ENCODE measurements at places on chromosomes 11 and 22.

GRCh38 chr22:25403284-25403810 is 161.1 kb upstream of the GRK3 start:
- no peak for DNase-seq

DNA sequence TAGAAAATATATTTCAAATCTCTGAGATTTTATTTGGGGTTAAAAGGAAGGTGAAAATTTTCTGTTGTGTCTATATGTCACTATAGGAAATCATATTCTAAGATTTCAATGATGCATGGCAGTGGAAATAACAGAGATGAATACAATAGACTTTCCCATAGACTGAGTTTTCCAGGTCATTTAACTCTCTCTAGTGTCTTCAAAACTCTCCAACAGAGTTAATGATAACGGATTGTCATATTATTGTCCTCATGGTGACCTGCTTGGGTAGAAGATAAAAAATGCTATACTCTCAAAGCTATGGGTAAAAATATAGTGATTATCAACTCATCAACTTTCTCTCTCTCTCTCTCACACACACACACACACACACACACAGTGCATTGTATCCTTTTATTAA is 312.9 kb downstream of the CNTN5 start:
- DNase-seq, result no peak

GRCh38 chr11:96317571-96317970 is 25.4 kb downstream of the MAML2 start:
- no peak for DNase-seq

DNA sequence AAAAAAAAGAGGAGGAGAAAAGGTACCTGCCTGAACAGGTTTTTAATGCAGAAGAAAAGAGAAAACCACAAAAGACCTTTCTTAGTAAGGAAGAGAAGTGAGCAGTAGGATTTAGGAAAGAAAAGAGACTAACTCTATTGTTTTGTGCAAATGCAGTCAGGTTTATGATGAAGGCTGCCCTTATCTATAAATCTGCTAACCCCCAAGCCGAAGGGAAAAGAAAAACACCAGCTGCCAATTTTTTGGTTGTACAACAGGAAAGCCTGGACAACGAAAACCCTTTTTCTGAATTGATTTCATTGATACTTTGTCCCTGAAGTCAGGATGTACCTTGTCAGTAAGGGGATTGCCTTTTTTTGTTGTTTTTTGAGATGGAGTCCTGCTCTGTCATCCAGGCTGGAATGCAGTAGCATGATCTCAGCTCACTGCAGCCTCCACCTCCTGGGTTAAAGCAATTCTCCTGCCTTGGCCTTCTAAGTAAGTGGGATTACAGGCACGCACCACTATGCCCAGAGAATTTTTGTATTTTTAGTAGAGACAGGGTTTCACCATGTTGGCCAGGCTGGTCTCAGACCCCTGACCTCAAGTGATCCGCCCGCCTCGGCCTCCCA is 21.2 kb downstream of the POLD4 start:
- no peak for DNase-seq

- DNase-seq, result peak; percentile 47
Observed at GRCh38 chr22:42933485-42934091, 76.5 kb upstream of the ARFGAP3 start.

GRCh38 chr11:59510941-59511589 is at the start of gene OR4D9:
OR4D9 (plus strand) TSS chr11:59511539; CDS start chr11:59514913, 3,374 bp downstream.
- no peak for DNase-seq

- DNase-seq, result no peak
Observed at GRCh38 chr11:132734217-132734616, 798.1 kb downstream of the OPCML start.

DNA sequence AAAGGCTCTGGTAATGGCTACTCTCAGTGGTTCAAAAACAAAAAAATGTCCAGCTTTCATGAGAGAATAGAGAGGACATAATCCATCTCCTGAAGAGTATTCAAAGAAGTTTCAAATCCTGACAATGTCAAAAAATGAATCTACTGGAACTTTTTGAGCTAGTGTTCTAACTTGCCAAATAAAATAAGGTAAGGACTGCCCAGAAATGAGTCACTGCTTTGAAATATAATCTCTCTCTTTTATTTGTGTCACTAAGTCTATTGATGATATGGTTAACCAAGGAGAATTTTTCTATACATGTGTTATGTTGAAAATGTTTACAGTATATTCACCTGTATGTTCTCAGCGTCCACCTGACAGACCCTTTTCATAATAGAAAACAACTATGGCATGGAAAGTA is 3.4 kb downstream of the GUCY1A2 start:
- DNase-seq, result no peak

DNA sequence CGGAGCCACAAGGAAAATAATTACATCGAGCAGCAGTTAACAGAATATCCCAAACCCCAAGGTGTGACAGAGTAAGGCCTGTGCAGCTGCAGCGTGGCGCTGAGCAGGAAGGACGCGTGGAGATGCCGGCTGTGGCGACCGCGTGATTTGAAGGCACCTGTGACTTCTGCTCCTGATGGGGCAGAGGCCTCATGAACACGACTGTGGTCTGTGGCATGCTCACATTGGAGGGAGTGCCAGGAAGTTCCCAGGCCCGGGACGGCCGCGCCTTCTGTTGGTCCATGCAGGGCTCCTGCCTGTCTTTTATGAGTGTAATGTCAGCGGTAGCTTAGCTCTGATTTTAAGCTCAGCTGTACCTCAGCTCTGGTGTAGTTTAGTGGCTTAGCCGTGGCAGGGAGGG is 50.4 kb downstream of the TPCN2 start:
- no peak for DNase-seq

DNA sequence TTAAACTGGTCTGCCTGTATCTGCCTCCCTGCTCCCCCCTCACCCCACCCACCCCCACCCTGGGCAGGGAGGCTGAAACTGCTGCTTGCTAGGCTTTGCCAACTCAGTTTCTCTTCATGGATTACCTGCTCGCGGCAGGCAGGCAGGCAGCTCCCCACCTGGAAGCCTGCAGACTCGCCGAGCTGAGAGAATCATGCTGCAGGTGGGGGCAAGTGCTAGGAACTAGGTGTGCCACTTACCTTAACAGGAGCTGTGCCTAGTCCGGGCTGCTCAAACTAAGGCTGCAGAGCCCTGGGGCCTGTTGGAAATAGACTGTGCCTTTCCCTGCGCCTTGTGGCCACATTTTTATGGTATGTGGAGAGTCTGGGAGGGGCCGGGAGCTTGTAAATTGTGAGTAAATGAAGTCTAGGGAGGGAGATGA is 30.3 kb downstream of the MARK2 start:
- no peak for DNase-seq

GRCh38 chr11:94694309-94695060 is 73.7 kb upstream of the AMOTL1 start:
- no peak for DNase-seq

GRCh38 chr11:3158821-3159220 is 6.3 kb downstream of the OSBPL5 start:
- DNase-seq, result no peak

GRCh38 chr11:132177106-132177505 is 806.7 kb downstream of the NTM start:
- no peak for DNase-seq

DNA sequence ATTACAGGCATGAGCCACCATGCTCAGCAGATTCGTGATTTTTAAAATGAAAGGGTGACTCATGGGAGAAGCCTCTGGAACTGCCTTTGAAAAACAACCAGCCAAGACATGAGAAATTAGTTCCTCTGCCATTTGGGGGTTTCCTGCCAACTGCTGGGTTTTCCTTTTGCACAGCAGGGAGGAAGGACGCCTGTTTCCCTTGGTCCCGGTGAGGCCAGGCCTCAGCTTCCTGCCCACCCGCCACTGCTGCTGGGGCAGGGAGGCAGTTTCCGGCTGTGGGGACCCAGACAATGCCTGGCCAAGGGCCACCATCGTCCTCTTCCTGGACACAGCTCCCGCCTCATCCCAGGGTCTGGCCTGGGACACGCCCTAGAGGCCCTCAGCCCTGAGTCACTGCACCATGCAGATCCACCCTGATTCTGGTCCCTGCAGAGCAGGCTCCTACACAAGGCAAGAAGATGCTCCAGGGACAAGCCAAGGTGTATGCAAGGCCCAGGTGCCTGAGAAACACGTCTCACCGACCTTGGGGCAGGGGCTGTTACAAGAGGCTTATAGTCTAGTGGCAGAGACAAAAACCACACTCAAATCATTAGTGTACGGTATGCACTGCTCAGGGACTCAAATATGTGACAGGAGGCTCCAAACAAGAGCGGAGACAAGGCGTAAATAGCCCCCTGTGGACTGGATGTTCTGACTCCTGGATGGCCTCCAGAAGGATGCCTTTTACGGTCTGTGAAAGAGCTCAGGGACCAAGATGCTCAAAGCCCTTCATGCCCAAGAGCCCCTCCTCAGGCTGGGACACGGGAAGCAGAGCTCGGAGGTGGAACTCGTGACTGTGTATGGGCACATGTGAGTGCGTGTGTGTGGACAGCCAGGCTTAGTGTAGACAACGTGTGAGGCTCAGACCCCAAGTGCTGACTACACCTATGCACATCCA is 10.0 kb downstream of the PPM1F start:
- peak; percentile 46 for DNase-seq

GRCh38 chr11:76783896-76784813 is 999 bp downstream of the TSKU start:
- no peak for DNase-seq

- peak; percentile 60 for DNase-seq
Observed at GRCh38 chr22:30754971-30755758, 60.5 kb downstream of the OSBP2 start.

DNA sequence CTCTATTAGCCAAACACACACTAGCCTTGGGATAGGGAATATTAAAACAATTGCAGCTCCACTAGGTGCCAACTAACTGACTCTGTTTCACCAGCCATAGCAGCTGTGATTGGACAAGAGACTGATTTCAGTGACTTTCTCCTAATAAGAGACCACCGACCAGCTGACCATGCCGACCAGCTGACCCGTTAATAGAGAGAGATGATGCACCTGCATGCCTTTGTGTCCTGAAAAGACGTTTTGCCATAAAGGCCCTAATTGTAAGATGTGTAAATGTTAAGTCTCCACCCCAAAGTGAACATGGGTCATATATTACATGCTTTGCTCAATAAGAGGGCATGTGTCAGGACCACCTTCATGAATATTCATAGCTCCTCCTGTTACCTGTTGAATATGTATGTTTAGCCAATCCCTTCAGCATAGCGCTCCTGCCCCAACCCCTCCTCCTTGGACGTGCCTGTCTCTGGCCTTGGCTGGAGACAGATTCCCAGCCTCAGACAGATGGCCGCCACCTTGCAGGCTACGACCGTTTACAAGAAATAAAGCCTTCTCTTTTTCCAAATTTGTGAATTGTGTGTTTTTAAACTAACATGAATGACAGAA is 1.3 kb upstream of the NADSYN1 start:
- peak; percentile 42 for DNase-seq

GRCh38 chr11:22927793-22928192 is 67.5 kb upstream of the CCDC179 start:
- no peak for DNase-seq

DNA sequence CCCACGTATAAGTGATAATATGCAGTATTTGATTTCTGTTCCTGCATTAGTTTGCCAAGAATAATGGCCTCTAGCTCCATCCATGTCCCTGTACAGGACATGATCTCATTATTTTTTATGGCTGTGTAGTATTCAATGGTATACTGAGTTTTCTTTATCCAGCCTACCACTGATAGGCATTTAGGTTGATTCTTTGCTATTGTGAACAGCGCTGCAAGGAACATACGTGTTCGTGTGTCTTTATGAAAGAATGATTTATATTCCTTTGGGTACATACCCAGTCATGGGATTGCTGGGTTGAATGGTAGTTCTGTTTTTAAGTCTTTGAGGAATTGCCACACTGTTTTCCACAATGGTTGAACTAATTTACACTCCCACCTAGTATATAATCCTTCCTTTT is 1.5 kb upstream of the FAM111A start:
- DNase-seq, result no peak

DNA sequence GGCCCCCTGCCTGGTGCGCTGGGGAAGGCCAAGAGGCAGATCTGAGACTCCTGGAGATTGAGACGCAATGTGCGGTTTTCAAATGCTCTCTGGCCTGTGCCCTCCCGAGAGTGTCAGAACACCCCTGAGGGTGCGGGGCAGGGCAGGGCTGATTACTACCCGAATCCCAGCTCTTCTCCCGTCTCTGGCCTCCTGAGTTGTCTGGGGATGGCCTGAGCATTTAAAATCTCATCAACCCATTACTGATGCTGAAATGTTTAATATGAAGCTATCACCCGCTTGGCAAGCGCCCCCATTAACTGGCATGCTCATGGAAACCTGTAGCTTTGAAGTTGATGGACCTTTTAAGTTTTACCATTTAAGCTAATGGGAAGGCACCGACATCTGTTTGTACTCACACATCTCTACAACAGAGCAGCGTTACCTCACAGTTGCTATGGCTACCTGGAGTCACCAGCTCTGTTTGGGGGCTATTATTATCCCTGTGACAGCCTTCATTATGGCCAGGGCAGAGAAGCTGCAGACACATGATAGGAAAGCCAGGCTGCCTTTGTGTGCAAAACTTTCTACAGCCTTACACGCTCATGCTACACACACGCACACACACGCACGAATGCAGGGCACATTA is 3.6 kb upstream of the MB start:
- no peak for DNase-seq

- no peak for DNase-seq
Observed at GRCh38 chr11:63508009-63508408, 2.1 kb downstream of the LGALS12 start.

GRCh38 chr11:118581057-118581456 is 8.8 kb downstream of the ARCN1 start:
- DNase-seq, result no peak

DNA sequence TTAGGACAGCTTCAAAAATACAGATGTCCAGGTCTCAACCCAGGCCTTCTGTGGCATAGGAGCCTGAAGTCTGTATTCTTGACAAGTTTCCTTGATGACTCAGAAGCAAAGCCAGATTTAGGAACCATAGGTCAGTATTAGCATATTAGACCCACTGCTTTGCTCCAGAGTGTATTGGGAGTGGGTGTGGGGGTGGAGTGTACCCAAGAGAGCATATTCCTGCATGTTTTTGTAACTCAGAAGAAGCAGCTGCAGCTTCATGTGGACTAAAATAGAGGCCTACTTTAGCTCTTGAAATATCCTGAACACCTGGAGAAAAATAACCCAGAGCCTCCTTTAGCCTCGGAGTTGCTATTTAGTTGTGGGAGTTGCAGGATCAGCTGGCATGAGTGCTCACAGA is 106.7 kb downstream of the CCDC81 start:
- no peak for DNase-seq

DNA sequence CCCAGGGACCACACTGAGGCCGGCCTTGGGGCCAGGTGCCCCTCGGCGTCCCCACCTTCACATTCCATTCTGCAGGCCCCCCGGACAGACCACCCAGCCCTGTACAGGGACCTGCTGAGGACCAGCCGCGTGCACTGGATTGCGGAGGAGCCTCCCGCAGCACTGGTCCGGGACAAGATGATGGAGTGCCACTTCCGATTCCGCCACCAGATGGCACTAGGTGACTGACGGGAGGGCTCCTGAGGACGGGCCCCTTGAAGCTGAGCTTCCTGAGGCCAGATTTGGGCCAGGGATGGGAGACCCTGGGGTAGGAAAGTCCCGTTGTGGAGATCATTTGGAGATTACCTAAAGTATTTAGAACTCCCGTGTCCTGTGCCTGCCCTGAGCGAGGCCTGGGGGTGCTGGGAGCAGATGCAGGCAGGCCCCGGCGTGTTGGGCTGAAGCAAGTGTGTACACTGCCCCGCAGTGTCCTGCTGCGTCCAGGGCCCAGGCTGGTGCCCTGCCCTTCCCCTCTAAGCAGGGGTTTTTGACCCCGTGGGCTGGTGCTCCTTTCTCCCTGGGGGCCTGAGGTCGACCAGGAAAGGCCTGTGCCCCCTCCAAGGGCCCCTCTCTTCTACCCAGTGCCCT is 20.0 kb downstream of the TRMU start:
- DNase-seq, result peak; percentile 73

GRCh38 chr11:92304271-92304670 is 79.7 kb downstream of the FAT3 start:
- no peak for DNase-seq

GRCh38 chr11:85299258-85299942 is 327.7 kb downstream of the DLG2 start:
- DNase-seq, result no peak
